Stimulated activated memory B cell treated with anti-CD40 and anti-IgM and Interleukin-4, amounts not matched to agents 10 μg/mL and 1 μg/mL and 100 μg/mL, for 72 hours (primary cell): ENCODE measurements at places on chromosomes 7 and 10.

- ATAC-seq, result peak; percentile 81
These were observed 21.0 kb downstream of the PIP4K2A start for GRCh38 chr10:22693371-22693784.

DNA sequence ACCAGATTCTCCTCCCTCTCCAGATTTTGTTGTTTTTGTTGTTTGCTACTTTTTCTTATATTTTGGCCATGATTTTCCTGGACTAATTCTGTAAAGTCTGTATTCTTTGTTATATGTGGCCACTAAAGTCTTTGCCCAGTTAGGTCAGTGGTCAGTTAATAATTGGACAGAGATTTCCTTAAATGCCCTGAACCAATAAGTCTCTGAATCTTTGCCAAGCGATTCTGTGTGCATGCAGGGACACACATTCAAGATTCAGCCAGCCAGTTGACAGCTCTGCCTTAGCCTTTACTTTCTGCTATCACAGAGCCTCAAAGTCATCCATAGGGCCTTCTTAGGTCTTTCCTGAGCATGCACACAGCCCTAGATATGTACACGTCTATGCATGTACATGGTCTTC lies 11.0 kb upstream of the COL17A1 start:
- ATAC-seq, result no peak

- no peak for ATAC-seq
These were observed 18.6 kb upstream of the SDK1 start for GRCh38 chr7:3282457-3282856.

DNA sequence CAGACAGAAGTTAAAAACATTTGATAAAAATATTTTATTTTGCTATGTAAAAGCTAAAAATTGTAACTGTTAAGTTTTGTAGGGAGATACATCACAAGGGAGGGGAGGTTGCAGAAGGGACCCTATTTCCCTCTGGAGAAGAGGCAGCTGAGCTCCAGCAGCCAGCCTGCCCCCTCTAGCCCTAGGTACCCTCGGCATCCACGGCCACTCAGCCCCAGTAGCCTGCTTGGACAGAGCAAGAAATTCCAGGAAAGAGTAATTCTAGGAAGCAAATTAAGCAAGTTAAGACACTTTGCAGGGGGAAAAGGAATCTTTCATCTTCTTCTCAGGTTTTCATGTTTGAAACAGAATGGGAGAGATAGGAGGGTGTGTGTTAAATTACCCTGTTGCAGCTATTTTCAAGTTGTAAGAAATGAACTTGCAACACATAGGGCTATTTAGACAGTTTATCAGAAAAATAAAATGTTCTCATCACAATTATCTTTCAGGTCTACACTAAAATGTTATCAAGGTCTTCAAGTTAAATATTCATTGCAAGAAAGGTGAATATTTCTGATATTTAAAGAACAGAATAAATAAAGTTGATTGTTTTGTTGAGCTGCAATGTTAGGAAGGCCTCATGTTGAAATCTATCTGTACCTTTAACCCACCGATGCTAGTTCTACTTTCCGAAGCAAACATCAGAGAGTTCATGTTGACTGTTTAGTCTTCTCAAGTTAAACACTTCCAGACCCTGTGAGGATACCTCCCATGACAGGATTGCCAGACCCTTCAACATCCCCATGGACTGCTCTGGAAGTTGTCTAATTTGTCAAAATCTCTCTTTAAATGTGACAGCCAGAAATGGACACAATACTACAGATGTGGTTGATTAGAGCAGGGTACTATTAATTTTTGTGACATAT lies 5.5 kb downstream of the SGCE start:
- no peak for ATAC-seq

DNA sequence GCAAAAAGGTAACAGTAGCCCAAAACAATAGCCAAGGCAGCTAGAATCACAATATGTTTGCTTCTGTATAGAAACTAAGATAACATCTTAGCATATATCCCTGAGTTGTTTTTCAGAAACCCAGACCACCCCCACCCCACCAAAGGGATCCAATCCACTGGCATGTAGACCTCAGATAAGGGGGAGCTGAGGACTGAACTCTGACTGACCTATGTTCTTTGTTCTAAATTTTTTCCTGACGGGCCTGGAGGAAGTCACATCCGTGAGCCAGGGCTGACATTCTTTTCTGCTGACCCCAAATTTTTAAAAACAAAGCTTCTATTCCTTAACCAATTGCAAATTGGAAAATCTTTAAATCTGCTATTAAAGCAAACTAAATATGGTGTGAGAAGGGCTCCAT lies 493.9 kb upstream of the IGFBP3 start:
- ATAC-seq, result no peak

DNA sequence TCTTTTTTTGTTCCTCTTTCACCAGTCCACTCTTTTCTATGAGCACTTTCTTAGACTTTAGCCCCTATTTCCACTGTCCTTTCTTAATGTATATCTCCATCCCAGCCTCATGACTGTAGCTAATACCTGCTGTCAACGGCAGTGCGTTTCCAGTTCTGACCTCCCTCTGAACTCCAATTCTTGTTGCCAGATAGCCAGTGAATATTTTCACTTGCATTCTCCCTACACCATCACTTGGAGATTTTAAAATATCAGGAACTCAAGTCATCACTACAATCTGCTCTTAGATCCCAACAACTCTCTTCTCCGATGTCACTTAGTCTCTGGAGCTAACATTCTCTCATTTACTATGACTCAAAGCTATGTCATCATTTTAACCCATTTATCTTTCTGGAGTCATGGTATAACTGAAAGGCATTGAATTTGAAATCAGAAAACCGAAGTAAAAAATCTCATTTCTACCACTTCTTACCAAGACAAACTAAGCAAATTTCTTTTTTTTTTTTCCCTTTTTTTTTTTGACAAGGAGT lies 5.1 kb upstream of the SLC16A12 start:
- no peak for ATAC-seq

DNA sequence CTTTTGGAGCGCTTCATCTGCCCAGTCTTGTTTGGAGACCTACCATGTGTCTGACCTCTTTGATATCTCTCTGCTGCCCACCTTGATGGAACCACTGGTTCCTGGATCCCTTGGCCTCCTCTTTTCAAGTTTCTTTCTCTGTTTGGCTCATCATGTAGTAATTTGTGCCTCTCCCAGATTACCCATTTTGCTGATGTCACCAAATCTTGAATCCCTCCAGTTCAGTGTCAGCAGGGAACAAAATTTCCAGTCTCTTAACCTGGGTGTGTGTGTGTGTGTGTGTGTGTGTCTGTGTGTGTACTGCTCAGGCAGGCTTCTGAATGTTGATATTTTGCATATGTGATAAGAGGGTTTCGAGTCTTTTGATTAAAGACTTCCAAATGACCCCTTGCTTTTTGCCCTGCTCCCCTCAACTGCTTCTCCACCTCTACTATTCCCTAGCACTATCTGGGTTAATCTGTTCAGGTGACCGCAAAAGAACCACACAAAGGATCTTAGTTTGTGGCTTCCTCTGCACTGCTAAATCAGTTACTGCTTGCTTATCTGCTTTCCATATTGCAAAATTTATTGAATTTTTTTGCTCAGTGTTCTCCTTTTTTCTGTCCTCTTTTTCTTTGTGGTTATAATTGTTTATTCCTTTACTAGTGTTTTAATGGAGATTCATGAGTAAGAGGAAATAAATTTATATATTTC lies 25.7 kb downstream of the MYO3A start:
- no peak for ATAC-seq

DNA sequence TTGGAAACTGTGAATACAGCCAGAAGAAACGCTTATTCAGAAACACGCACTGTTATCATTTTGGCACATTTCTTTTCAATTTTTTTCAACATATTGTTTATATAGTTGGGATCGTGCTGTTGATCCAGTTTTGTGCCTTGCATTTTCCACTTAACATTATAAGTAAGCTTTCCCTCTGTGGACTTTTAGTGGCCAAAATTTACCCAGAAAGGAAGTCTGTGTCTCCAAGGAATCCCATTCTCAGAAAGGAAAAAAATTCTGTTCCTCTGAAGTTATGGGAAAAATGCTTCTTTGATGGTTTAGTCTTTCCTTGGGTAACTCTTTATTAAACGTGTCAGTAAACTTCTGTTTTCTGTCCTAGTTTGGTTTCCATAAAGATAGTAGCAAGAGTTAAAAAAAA lies 280.0 kb downstream of the REEP3 start:
- ATAC-seq, result no peak

DNA sequence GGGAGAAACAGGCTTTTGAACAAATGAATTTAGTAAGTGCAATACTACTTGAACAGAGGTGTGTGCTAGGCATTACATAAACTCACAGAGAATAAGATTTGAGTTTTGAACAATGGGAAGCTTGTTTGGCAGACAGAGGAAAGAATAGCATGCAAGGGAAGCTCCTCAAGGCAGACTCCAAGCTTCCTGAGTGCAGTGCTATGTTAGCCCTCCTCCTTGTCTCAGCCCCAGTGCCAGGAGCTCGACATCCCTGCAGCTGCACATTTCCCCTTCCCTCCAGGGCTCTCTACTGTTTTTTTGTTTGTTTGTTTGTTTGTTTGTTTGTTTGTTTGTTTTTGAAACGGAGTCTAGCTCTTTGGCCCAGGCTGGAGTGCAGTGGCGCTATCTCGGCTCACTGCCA lies 237.5 kb downstream of the IPMK start:
- ATAC-seq, result no peak

- ATAC-seq, result peak; percentile 83
These were observed 153.8 kb downstream of the COBL start for GRCh38 chr7:51162724-51163329.

- ATAC-seq, result no peak
These were observed 81.9 kb upstream of the CALN1 start for GRCh38 chr7:72493850-72494661.

GRCh38 chr7:69966766-69967591 lies 368.7 kb downstream of the AUTS2 start:
- no peak for ATAC-seq

DNA sequence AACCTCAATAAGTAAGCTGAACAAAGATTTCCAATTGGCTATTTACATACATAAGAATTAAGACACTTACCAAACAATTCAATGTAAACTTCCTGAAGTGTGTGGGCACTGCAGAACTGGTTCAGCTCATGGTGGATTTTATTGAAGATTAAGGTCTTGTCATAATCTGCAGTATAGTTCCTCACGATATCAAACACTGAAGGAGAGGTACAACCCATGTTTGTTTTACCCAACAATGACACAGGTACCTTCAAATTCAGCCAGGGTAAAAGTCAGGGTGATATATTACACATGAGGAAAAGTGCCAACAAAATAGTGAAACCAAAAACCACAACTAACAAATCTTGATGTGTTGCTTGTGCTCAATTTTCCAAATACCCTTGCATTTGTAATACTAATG lies 10.0 kb downstream of the ERLIN1 start:
- ATAC-seq, result no peak
